ENCODE measurements at places on chromosomes 2 and 18.

DNA sequence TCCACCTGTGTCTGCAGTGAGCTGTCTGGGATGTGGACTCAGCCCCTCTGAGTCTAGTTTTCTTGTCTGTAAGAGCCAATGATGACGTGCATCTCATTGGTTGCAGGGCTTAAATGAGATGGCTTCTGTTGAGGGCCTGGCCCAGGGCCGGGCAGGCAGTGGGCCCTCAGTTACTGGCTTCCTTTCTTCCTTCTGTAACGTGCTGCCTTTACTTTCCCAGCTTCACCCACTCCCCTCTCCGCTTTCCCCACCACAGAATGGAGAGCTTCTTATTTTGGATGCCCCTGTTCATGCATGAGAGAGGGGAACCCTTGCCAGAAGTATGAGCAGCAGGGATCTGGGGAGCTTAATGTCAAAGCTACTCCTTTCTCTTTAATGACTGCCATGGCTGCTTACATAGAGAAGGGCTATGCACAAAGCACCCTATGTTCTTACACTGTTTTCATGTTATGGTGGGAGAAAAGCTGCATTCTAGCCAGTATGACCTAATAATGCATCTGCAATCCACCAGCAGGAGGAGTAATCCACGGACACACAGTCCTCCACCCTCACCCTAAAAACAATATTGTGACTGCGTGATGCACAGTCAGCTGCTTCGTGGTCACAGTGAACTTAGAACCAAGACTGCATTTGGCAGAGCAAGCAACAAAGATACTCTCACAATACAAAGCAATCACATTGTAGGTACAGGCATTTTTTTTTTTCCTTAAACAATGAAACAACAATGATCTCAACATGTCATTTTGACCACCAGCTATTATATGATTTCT is 37.2 kb downstream of the CREG2 start:
- DNase-seq = no peak

- no peak for DNase-seq
Observed at GRCh38 chr2:218927876-218928275, 31.6 kb upstream of the CDK5R2 start.

DNA sequence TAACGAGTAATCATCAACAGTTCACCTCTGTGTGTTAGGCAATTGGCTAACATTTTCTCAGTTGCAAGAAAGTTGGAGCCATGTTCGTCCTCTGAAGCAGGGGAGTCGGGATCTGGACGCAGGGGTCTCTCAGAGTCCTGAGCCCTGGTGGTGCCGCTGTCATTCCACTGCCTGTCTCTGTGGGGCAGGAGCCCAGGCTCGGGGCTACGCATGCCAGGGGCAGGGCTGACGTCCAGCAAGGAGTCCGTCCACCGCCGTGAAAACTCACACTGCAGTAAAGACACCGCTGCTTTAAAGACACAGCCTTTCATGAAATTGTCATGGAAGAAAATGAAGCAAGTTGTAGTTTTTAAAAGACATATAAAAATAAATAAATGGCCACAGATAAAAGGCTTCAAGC is 571.1 kb upstream of the SOX11 start:
- no peak for DNase-seq

DNA sequence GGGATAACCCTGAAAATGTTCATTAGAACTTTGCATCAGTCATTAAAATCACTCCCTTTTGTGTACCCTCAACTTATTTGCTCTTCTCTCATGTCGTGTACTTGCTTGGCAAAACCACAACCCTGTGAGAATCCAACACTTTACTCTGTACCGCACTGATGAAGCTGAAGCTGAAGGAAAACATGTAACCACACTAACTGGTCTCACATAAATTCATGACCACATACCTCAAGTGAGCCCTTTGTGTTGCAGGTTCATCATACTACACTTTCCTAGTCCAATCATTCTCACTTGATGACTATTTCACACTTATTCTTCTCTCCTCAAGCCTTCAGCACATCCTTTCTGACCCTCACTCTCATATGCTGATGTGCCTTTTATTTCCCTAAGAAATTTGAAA is 175.4 kb downstream of the DPP4 start:
- no peak for DNase-seq

DNA sequence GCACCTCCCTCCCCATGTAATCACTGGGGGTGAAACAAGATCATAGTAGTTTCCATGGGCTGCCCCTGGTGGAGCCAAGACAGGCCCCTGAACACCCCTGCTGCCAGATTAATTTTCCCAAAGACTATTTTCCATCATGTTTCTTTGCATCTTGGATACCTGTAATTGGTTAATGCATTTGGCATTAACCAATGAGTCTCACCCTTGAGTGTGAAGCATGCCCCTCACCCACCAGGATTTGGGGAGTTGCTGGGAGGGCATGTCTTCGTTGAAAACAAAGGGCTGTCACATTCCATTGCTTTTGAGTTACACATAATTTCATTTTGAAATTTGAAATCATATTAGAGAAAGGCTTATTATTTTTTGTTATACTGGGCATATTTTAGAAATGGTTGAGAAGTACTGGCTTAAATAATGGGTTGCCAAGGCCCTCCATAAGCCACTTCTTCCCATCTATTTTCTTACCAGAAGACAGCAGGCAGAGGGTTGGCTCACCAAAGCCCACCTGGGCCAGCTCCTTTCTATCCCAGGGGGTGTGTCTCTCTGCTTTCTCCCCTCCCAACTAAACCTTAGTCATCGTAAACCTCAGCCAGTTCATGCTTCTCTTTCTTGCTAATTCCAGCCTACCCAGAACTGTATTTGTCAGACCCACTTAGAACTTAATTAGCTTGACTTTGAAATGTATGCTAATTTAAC is 51.8 kb downstream of the ATIC start:
- DNase-seq = no peak

GRCh38 chr2:239363946-239364637 is 36.7 kb downstream of the HDAC4 start:
- DNase-seq = no peak

DNA sequence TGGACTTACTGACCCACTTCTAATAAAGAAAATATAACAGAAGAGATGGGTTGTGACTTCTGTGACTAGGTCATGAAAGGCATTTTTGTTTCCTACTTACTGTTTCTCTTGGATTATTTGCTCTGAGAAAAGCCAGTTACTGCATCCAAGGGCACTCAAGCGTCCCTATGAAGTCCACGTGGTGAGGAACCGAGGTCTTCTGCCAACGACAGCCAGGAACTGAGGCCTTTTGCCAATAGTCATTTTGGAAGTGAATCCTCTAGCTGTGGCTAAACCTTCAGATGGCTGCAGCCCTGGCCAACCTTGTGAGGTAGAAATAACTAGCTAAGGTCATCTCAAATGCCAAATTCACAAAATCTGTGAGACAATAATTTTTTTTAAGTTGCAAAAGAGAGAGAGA is 449.8 kb upstream of the RGPD4 start:
- DNase-seq = no peak

DNA sequence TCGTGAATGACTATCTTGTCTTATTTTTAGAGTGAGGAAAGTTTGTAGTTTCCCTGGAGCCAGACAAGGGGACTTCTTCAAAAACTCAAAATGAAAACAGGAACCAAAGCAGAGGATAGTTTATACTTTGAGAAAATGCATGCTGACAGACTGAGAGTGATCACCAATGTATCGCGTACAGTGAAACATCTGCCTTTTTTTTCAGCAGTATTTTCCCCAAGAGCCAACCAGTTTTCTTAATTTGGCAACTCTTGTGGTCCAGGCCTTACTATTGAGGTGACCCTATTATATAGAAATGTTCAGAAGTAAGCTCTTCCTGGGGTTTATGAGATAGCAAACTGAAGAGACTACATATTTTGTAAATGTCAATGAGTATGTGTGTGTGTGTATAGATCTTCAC is 153.7 kb upstream of the VRK2 start:
- no peak for DNase-seq

DNA sequence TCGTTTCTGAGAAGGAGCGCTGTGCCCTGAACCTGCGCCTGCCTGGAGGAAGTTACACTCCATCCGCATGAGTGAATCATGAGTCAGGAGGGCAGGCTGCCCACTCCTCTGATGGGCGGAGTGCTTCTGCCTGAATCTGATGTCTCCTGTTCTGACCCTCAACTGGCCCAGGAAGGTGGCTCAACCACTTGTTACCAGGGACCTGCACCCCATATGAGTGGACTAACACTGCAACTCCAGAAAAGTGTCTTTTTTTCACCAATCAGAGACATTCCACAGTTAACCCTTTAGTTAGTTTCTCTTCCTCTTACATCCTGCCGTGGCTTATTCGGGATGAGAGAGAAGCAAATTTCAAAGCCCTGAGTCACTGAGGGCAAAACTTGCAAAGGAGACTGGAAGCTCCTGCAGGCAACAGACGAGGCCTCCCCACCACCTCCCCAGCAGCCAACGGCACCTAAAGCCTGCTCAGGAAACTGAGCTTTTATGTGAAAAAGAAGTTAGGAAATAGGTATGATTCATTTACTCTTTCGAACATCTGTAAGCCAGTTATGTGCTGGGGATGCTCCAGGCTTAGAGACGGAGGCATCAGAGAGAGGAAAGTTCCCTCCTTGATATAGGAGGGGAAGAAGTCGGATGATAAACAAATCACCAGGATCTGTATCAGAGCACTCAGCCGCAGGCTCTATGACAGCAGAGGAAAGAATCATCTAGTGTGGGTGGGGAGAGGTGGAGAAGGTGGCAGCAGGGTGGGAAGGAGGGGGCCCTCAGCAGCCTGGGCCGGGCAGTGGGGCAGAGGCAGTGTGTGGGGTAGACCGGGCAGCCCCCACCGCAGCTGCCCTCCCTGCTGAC is 30.9 kb downstream of the MBP start:
- DNase-seq = no peak
